ENCODE measurements at places on chromosomes 6 and 20. TPM values are rescaled to one million over a fixed set of nuclear protein-coding genes. Genes with fewer than 3 reads are reported as not detected.

The WFDC5 gene
- total RNA-seq = not detected

The SPEF1 gene
- total RNA-seq = not detected

The RNF146 gene
- total RNA-seq = 48.9 TPM

The SIRPD gene
- not detected for total RNA-seq

The ADGRF1 gene
- 1.5 TPM for total RNA-seq

DNA sequence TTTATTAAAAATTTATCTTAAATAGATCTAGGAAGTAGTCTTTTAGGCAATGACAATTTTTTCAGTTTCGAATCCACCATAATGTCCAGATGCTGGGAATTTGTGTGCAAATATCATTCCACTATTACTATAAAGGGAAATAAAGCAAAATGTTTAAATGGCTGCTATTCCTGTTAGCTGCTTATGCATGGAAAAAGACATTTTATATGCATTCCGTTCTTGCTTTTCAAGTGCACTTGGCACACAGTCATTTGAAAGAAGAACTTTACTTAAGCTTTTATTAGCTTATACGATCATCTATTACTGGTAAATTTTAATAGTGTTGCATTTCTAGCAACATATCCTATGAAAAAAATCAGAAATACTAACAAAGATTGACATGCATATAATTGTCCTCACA is 42.0 kb downstream of the PRL start:
- no peak overlapping the region for H3K4me3 ChIP-seq
- no peak for DNase-seq
- peaks cover 17% of the 10 kb centered on the region for H3K4me1 ChIP-seq
- peak overlapping the region; percentile 37 for H3K27ac ChIP-seq
- no peaks in the 10 kb centered on the region for H3K27me3 ChIP-seq
- H3K36me3 ChIP-seq = no peaks in the 10 kb centered on the region

DNA sequence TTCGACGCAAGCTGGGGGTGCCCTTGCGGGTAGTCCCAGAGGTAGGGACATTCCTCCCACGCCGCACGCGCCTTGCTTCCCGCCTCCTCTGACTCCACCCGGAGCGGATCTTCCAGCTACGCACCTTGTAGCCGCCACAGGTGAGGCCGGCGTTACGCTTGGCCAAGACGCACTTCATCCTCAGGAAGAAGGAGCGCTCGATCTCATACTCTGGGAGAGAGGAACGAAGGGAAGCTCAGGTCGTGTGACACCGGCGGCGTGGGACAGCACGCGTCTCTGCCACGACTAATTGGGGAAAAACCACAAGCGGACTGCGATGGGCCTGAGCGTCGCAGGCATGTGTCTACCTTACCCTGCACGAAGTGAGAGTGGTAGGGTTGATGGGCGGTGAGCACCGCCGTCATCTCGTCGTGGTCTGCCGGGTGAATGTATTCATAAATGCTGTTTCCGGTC is 15.5 kb downstream of the SIM1 start:
- H3K27ac ChIP-seq = no peak overlapping the region
- H3K36me3 ChIP-seq = no peaks in the 10 kb centered on the region
- no peak for DNase-seq
- H3K4me3 ChIP-seq = no peak overlapping the region

GRCh38 chr6:169229615-169230321 is 23.9 kb downstream of the THBS2 start:
- no peaks in the 10 kb centered on the region for H3K27me3 ChIP-seq
- no peak overlapping the region for H3K27ac ChIP-seq
- H3K36me3 ChIP-seq = no peaks in the 10 kb centered on the region
- H3K4me3 ChIP-seq = no peak overlapping the region
- no peaks in the 10 kb centered on the region for H3K4me1 ChIP-seq
- DNase-seq = no peak

GRCh38 chr6:73556836-73557235 is 36.0 kb upstream of the EEF1A1 start:
- no peaks in the 10 kb centered on the region for H3K27me3 ChIP-seq
- DNase-seq = no peak
- H3K36me3 ChIP-seq = no peaks in the 10 kb centered on the region
- H3K4me1 ChIP-seq = no peaks in the 10 kb centered on the region

- no peak for DNase-seq
- no peaks in the 10 kb centered on the region for H3K36me3 ChIP-seq
- H3K27ac ChIP-seq = no peak overlapping the region
- no peaks in the 10 kb centered on the region for H3K27me3 ChIP-seq
- no peaks in the 10 kb centered on the region for H3K4me1 ChIP-seq
- H3K4me3 ChIP-seq = no peak overlapping the region
Observed at GRCh38 chr20:64093013-64093503, 8.9 kb upstream of the LKAAEAR1 start.

DNA sequence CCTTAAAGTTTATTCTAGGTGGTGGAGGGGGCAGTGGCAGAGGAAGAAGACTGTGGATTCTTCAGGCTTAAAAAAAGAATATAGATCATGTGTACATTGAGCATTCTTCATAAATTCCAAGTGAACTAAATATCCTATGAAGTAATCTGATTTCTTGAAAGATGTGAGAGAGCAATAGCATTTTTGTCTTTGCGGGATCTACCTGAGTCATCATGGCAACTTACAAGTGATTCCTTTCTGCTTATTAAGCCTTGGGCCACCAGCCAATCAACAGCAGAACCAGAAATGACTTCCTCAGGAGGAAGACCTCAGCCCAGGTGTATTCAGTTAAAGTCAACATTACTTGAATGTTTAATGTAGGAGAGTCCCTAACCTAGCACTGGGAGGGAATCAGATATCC is 756.9 kb downstream of the TFAP2A start:
- no peaks in the 10 kb centered on the region for H3K4me1 ChIP-seq
- H3K27me3 ChIP-seq = no peaks in the 10 kb centered on the region
- no peak overlapping the region for H3K4me3 ChIP-seq

- DNase-seq = no peak
- no peak overlapping the region for H3K4me3 ChIP-seq
- H3K36me3 ChIP-seq = no peaks in the 10 kb centered on the region
Observed at GRCh38 chr6:80543151-80543550, 436.7 kb downstream of the BCKDHB start.

- no peak overlapping the region for H3K4me3 ChIP-seq
- no peaks in the 10 kb centered on the region for H3K27me3 ChIP-seq
- H3K36me3 ChIP-seq = no peaks in the 10 kb centered on the region
- no peaks in the 10 kb centered on the region for H3K4me1 ChIP-seq
- no peak overlapping the region for H3K27ac ChIP-seq
Observed at GRCh38 chr6:17758119-17758518, 51.4 kb upstream of the NUP153 start.

DNA sequence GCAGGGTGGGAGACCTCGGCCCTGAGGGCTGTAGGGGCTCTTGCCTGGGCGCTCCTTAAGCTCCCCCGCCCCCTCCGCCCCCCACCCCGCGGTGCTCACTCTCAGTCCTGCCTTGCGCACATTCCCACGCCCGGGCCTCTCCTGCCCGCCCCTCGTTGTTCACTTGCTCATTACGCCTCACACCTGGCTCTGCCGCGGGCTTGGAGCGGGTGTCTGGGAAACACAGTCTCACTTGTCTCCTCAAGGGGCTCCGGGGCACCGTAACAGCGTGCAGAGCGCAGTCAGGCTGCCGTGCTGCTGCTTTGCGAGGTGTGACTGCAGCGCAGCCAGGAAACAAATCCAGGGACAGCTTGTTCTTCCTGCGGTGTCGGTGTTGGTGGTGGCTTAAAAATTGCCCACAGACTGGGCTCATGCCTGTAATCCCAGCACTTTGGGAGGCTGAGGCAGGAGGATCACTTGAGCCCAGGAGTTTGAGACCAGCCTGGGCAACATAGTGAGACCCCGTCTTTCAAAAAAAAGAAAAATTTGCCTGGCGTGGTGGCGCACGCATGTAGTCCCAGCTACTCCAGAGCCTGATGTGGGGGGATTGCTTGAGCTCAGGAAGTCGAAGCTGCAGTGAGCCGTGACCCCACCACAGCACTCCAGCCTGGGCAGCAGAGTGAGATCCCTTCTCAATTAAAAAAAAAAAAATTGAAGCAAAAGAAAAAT is 4.6 kb downstream of the NPBWR2 start:
- H3K4me3 ChIP-seq = no peak overlapping the region
- DNase-seq = peak; percentile 37
- peaks cover 35% of the 10 kb centered on the region for H3K27me3 ChIP-seq

DNA sequence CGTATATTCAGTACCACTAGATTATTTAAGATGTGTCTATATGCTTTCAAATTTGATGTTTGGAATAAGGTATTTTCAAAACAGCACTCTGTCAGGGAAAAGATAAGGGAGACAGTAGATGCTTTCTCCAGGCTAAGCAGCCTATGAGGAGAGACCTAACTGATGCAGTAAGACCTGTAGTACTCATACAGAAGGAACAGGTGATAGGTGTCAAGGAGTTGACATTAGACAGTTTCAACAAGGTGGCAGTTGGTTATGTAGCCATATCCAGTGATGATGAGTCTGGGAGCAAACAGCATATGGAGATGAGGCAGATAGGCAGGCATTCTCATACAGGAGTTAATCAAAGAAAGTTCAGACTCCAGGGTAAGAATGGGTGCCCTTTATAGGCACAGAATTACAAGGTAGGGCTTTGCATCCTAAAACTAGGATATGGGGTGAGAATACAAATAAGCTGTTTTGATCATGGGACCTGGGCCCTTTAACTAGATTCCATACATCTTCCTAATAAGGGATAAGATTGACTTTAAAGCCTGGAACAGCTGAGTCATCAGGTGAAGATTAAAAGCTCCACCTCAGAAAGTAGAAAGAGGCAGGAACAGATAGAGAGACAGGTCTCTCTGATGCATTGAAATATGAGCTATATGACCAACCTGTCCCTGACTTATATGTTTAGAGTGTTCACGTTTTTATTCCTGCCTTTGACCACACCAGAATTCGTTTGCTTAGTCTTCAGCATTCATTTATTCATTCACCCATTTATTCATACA is 7.9 kb downstream of the RSPH4A start:
- no peaks in the 10 kb centered on the region for H3K27me3 ChIP-seq
- no peaks in the 10 kb centered on the region for H3K4me1 ChIP-seq
- no peak overlapping the region for H3K4me3 ChIP-seq
- DNase-seq = peak; percentile 8

GRCh38 chr20:48665785-48666184 is 162.0 kb downstream of the PREX1 start:
- H3K36me3 ChIP-seq = no peaks in the 10 kb centered on the region
- no peak overlapping the region for H3K4me3 ChIP-seq
- H3K27ac ChIP-seq = no peak overlapping the region
- H3K4me1 ChIP-seq = no peaks in the 10 kb centered on the region
- H3K27me3 ChIP-seq = no peaks in the 10 kb centered on the region

DNA sequence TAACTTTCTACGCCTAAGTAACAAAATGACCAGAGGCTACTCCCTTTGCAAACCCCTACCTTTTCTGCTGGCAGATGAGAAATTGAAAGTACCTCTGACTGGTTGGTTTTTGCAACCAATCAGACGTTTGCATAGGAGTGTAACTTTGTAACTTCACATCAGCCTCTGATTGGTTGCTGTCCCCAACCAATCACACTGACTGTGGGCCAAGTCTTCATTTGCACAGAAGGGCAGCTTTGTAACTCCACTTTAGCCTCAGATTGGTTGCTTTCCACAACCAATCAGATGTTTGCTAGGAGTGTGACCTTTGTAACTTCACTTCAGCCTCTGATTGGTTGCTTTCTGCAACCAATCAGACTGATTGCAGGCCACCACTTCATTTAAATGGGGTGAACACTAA is 89.1 kb downstream of the ME1 start:
- DNase-seq = no peak
- no peaks in the 10 kb centered on the region for H3K27me3 ChIP-seq
- no peaks in the 10 kb centered on the region for H3K36me3 ChIP-seq
- no peak overlapping the region for H3K27ac ChIP-seq
- no peaks in the 10 kb centered on the region for H3K4me1 ChIP-seq

DNA sequence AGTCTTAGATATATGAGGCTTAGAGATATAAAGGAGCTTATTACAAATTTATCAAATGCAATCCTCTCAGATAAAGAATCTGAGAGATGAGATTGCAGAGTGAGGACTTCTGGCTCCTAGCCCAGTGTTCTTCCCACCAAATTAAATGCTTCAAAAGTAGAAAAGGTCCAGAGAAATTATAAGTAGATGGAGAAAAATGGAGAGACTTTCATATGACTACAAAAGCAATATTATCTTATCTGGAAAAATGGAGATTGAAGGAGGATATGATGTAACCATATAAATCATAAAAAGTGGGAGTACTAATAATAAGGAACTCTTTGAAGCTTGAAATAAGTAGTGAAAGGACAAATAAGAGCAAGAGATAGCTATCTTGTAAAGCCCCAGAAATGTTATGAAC is 2.8 kb downstream of the KCTD20 start:
- no peak overlapping the region for H3K4me3 ChIP-seq
- H3K4me1 ChIP-seq = peaks cover 31% of the 10 kb centered on the region
- H3K27me3 ChIP-seq = no peaks in the 10 kb centered on the region
- no peak for DNase-seq

DNA sequence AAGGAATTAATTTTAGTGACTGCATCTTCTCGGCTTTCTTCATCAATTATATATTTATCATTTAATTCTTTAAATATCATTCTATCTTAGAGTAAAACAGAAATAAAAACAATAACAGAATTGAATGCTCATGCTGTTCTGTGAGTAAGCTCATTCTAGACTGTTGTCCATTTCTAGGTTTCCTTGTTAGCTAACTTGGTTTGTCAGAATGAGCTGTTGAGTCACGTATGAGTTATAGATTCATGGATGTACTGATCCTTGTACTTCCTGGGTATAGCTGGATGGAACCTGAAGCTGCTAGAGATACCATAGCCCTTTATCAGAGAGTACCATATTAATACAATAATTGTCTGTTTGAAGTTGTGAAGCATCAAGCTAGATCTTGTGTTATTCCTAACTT is 515.3 kb downstream of the TENT5A start:
- H3K27me3 ChIP-seq = no peaks in the 10 kb centered on the region
- H3K36me3 ChIP-seq = no peaks in the 10 kb centered on the region
- H3K4me3 ChIP-seq = no peak overlapping the region
- H3K4me1 ChIP-seq = no peaks in the 10 kb centered on the region

- no peaks in the 10 kb centered on the region for H3K36me3 ChIP-seq
- DNase-seq = no peak
- H3K27me3 ChIP-seq = no peaks in the 10 kb centered on the region
Observed at GRCh38 chr20:19122395-19122794, 90.0 kb upstream of the SLC24A3 start.

- DNase-seq = peak; percentile 26
- H3K4me3 ChIP-seq = no peak overlapping the region
- no peaks in the 10 kb centered on the region for H3K36me3 ChIP-seq
- H3K27me3 ChIP-seq = no peaks in the 10 kb centered on the region
- peak overlapping the region; percentile 34 for H3K27ac ChIP-seq
Observed at GRCh38 chr6:150567823-150568383, 31.8 kb upstream of the PLEKHG1 start.
